ENCODE measurements at places on chromosomes 5 and 9.

GRCh38 chr9:111937781-111938426 is 41.3 kb downstream of the UGCG start:
- DNase-seq, result no peak

GRCh38 chr5:95369782-95370181 is 21.4 kb upstream of the FAM81B start:
- DNase-seq, result no peak

- DNase-seq, result no peak
Measured at GRCh38 chr9:129107651-129108050, 2.9 kb downstream of the CRAT start.

- no peak for DNase-seq
Measured at GRCh38 chr9:70947086-70947485, 174.3 kb downstream of the TRPM3 start.

DNA sequence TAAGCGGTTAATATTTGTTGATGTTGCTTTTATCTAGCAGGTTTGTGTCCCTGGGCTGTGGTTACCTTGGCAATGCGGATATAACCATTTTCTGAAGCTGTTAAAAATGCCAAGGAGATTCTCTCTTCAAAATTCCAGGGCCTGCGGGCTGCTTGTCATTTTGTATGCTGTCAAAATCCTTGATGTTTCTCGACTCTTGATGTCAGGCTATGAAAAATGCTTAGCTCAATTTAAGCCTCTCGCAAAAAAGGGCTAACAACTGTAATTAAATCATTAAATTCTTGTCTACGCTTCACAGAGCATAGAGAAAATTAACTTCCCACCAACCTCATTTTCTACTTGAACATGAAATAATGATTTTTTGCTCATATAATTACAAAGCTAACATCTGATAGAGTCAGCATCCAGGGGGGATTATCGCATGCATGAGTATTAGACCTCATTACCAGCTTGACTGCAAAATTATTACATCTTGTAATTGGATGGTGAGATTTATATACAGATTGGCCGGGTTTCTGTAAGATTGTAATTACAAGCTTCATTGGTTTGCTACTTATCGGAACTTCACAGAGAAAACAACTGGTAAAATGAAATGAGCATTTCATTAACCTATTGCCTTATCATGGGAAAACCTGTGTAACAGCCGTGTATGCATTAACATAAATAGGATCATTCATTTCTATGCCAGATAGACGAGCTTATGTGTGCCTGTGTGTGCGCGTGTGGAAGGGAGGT is 83.1 kb upstream of the IRX1 start:
- DNase-seq, result no peak

DNA sequence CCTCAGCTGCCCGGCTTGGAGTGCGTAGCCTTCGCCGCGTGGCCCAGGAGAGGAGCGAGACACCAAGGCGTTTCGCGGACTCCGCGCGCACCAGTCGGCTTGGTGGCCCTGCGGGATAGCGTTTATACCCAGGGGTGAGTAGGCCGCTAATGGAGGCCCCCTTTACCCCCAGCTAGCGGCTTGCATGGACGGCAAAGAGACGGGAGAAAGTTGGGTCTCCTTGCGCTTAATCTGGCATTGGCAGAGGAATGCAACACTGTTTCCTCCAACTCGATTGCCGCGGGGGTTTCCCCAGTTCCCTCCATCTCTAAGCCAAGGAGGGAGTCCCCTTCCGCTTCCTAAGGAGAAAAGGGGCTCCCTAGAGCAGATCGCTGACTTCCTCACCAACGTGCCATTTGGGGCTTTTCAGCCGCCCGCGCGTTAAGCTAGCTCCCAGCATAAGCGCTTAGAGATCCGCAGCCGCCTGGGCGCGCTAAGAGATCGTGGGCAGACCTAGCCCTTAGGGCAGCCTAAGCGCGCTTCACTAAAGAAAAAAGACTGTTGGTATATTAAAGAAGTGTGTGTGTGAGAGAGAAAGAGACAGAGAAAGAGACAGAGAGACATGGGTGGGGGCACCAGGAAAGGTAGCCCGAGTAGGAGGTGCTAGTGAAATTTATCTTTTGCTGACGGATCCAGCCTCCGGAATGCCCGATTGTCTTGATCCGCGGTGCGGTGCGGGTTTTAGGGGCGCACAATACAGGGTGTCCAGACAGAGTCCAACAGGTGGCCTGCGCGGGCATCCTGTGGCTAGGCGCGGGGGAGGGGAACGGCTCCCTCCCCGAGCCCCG is 597.9 kb upstream of the SGCD start:
- peak; percentile 71 for DNase-seq

DNA sequence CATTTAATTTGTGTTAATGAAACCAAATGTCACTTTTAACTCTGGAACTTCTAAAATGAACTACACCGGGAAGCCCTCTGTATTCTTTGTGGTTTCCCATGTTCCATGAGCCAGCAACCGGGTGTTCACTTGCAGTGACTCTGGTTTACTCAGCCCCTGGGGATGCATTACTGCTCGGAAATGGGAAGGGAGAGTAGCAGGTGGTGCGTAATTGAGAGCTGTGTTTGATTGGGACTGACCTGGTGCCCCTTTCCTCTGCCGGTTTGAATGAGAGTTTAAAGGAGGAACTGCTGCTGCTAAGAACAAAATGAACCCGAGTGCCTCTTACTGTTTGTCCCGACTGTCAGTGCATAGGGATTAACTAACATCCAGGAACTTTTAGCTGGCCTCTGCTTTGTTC is 100.1 kb upstream of the DHFR start:
- peak; percentile 87 for DNase-seq

DNA sequence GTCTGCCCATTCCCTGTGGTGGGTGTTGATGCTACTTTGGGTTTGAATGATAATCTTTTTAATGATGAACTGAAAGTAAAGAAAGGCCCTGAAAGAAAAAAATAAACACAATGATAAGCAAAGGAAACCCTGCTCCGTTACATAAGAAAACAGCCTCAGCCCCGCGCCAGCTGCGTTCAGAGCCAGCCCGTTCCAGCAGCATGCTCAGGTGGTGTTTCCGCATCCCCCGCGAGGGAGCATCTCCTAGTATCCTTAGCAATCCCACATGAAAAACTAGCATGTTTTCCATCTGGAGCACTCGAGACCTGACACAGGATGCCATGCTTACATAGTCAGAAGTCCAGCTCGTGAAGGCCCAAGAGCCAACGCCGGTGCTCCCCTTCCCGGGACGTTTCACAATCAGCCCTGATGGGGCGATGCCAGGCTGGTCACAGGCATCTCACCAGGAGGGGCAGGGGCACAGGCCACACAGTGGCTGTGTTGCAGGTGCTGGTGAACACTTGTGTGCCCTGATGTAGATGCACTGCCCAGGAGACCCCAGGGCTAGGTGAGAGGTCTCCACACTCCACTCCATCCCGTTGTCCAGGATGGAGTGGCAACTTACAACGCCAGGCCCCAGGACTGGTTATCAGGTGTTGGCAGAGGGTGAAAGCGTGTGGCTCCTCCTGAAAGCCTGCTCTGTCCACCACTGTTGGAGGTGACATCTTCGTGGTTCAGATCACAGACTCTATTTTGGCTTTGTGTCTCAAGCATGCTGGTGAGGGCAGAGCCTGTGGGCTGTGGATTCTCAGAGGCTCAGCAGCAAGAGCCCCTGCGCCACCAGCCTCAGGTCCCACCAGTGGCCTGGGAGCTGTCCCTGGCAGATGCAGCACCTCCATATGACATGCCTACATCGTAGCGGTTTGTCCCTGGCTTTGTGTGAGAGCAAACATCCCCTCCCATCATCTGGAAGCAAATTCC is 246.8 kb upstream of the IRX1 start:
- no peak for DNase-seq

DNA sequence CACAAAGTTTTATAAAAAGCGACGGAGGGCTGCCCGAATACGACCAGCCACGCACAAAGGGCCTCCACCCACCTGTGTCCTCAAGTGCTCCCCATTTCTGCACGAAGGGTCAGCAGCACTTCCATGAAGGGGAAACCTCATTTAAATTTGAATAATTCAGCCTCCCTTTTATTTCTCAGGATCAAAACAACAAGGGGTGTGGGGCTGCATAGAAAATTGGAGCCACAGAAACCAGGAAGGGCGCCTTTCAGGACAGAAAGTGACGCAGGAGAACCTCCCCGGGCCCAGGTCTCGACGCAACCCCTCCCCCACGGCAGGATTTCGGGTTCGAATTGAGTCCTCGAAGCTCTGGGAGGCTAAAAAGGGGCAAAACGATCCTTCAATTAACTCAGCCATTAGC is 2.1 kb downstream of the NRARP start:
- DNase-seq, result no peak

DNA sequence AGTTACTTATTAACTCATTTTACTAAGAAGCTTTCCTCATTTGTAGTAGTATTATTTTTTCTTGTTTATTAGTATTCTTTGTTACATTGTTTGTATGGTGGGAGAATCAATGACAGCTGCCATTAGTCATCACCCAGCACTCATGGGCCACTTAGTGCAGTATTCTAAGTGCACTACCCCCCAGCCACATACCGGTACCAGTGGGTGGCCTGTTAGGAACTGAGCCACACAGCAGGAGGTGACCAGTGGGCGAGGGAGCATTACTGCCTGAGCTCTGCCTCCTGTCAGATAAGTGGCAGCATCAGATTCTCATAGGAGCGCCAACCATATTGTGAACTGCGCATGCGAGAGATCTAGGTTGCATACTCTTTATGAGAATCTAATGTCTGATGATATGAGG is 24.2 kb upstream of the CAMLG start:
- no peak for DNase-seq

DNA sequence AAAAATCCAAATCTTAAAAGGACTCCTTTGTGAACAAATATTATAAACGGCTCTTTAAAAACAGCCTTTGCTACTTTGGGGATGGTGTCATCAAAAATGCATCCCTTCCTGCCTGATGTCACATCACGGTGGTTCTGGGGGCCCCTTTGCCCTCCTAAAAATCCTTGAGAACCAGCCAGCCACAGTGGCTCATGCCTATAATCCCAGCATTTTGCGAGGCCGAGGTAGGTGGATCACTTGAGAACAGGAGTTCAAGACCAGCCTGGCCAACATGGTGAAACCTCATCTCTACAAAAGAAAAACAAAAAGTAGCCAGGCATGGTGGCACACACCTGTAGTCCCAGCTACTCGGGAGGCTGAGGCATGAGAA is 43.9 kb downstream of the FNBP1 start:
- no peak for DNase-seq

DNA sequence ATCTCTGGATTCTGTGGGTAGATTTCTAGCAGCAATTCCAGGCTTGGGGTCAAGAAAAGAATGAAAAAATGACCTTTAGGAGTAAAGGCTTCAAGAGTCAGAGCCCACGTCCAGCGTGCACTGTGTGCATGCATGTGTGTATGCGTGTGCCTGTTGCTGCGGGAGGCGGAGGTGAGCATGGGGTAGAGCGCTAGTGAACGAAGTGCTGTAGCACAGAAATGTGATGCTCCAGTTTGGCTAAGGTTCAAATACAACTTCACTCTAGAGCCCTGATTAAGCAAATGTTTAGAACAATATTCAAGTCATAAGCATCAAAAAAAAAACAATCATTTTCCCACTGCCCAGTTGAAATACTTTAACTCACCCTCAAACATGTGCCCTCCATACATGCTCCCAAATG is 403.9 kb downstream of the ZNF608 start:
- DNase-seq, result no peak

GRCh38 chr5:166354332-166354731 is 1937.1 kb upstream of the WWC1 start:
- DNase-seq, result no peak

DNA sequence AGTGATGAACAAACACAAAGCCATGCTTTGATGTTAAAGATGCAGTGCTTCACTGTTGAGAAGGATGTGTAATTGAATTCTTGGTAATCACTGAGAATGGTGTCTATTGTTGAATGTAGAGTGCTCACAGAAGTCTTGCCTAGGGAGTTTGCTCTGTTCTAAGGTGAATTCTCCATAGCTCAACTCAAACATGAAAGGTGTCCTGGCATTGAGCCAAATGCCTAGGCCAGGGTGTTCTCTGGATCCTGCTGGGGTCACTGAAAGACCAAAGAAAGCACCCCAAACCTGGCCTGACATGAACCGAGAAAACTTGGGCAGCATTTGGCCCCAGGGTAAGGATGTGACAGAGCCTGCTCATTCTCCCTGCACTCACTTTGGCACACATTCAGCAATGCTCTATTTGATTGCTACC is 217.3 kb downstream of the ARL15 start:
- peak; percentile 59 for DNase-seq

GRCh38 chr9:120852240-120853010 is 9.7 kb upstream of the PSMD5 start:
- no peak for DNase-seq

- no peak for DNase-seq
Measured at GRCh38 chr5:88829054-88829453, 53.9 kb downstream of the MEF2C start.

DNA sequence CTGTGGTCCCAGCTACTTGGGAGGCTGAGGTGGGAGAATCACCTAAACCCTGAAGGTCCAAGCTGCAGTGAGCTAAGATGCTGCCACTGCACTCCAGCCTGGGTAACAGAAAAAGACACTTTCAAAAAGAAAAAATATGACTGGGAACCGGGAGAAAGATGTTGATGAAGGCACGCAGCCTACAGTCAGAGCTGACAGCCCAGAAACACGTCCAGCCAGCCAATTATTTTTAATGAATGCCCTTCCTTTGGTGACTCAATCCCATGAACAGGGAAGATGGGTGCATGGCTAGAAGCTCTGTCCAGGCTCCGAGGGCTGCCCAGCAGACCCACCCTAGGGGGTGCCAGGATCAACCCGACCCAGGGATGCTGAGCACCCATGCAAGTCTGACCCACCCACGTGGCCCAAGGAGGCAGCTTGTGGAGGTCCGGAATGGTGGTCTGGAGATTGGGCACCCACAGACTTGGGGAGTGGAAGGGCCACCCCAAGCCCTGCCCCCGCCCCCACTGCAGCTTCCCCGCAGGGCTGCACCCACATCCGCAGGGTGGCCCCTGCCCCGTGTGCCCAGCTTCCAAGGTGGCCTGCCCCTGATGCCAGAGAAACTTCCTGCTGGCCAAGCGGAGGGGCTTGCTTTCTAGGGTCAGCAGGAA is 51.0 kb downstream of the ADAMTS2 start:
- DNase-seq, result no peak

Data from NCI-H2171 treated with DMSO at 0.1 percent for 48 hours (cell line).